ENCODE measurements at places on chromosomes 1 and 21.
A peak's percentile ranks its signal among the peaks of the same experiment; 100 is the strongest.

DNA sequence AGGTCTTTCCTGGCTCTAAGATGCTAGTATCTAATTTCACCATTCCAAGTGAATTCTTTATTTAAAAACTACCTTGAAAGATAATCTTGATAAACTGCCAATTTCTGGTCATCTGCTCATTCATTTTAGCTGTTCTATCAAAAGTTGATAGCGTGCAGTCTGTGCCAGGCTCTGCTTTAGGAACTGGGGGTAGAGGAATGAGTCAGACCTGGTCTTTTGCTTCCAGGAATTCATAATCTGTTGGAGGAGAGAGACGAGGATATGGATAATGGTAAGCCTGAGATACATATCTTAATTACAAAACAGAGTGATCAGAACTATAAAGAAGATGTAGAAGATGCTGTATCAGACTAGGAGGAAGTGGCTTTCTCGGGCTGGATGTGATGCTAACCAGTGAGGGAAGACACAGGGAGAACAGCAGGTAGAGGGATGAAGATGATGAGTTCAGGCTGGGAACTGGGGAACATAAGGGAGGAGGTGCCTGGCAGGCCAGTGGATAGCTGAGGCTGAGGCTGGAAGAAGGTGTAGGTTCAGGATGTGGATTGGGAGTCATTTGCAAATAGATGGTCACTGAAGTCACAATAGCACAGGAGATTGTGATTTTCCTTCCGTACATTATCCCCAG is 12.3 kb upstream of the PHC2 start:
- peak; percentile 53 for DNase-seq

DNA sequence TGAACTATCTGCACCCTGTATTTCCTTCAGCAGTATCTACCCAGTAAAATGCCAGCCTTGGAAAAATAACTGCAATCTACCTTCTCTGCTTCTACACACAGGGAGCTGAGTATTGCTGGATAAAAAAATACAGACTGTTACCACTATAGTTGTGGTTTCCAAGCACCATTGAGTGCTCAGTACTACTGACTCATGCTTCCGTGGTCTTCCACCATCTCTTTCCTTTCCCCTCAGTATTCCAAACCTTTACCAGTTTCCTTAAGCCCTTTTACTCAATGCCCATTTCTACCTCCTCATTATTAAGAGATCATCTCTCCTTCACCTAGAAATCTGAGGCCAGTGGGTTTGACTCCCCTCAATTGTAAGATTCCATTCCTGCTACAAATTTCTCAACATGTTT is 23.8 kb downstream of the GLMN start:
- DNase-seq, result peak; percentile 33

DNA sequence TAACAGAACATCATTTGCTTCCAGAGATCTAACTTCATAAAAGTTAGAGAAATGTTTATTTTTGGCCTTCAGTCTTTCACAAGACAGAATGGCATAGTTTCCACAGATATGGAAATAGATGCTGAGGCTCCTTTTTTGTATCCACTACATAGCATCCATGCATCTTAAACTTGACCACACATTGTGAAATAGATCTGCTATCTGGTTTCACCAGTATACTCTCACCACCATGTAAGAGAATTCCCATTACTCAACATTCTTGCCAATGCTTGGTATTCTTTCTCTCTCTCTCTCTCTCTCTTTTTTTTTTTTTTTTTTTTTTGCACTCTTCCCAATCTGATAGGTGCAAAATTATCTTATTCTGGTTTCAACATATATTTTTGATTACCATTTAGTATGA is 52.1 kb upstream of the PRMT6 start:
- DNase-seq, result no peak

GRCh38 chr1:234704106-234704887 is 94.3 kb upstream of the IRF2BP2 start:
- DNase-seq, result no peak

GRCh38 chr1:117267232-117267774 is 56.6 kb upstream of the VTCN1 start:
- no peak for DNase-seq

DNA sequence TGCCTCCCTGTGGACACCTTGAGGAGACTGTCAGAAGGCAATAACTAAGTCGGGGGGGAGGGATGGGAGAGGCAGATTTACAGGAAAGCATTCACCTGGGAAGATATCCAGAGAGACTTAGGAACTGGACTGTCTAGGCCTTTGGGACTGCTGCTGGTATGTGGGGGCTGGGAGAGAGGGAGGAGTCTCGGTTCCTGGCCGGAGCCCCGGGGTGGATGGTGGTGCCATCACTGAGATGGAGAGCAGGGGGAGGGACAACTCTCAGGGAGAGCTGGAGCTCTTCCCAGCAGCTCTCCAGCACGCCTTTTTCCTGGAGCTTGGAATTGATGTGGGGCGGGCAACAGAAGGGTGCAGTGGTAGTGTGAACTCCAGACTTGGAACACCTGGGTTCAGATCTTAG is 22.1 kb downstream of the PTPRF start:
- peak; percentile 17 for DNase-seq

DNA sequence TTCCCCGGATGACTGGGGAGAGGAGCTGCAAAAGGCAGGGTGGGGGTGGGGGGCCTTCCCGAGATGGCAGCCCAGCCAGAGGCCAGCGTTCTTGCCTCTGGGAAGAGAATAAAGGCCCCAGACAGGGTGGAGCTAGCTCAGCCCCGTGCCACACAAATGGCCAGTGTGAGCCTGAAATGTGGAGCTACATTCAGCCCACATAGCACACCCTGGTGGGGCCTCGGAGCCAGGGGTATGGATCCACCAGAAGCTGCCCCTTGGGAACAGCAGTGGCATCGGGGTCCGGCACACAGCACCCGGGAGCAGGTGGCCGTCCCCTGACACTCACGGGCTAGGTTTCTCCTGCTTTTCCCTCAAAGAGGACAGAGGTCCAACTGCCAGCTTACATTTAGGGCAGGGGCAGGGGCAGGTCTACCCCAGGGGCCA is 93.9 kb downstream of the PDE9A start:
- DNase-seq, result no peak

GRCh38 chr1:103783944-103784377 is 34.3 kb downstream of the AMY1C start:
- no peak for DNase-seq
